ENCODE measurements at places on chromosomes 6 and 20.

DNA sequence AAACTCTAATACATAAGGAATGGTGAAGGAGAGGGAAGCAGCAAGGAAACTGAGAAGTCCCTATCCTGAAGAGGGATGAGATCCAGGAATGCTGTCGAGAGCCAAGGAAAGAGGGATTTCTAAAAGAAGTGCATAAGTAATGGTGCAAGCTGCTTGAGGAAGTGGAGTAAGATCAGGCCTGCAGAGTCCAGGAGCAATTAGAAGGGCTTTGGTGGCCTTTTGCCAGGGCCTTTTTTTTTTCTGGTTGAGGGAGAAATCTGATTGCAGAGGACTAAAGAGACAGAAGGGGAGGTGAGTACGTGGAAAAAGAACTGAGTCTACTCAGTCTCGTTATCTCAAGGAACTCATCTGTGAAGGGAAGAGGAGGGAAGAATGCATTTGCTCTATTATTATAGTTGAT lies 396.2 kb downstream of the UTRN start:
- DNase-seq = no peak

DNA sequence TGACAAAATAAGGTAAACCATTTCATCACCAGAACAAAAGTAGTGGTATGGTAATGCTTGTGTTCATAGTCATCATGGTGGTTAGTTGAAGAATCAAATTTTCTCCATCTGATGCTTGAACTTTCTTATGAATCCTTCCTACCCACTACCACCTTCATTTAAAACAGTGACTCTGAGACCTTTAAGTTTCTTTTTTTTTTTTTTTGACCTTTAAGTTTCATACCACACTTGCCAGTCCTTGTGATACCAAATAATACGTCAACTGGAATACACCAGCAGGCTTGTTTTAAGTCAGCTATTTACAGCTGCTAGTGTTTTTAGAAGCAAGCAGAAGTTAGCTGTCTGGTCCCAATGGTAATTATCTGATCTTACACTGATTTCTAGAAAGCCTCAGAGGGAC lies 413.4 kb upstream of the SOX4 start:
- DNase-seq = no peak

DNA sequence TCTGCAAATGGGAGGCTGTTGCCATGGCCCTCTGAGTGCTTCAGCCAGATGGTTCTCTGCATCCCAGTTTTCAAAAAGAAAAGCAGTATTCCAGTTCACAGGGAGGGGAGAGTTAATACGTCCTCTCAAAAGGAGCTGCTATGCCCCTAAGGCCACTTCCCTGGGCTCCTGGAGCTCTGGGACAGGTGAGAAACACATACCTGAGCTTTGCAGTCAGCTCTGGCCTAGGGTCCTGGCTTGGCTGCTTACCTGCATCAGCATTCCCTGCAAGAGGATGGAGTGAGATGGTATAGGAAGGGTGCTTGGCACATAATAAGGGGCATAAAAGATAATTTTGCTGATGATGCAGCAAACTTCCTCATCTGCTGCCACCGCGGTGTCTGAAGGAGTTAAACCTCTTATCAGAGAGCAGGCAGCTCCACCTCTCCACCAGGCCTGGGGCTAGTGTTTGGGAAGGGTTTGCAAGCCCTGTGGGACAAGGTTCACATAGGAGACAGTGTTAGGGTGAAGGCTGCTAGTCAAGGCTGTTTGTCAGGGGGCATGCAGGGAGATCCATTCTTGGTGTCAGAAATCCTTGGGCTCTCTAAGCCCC lies 62.7 kb downstream of the SLC24A3 start:
- DNase-seq = no peak

DNA sequence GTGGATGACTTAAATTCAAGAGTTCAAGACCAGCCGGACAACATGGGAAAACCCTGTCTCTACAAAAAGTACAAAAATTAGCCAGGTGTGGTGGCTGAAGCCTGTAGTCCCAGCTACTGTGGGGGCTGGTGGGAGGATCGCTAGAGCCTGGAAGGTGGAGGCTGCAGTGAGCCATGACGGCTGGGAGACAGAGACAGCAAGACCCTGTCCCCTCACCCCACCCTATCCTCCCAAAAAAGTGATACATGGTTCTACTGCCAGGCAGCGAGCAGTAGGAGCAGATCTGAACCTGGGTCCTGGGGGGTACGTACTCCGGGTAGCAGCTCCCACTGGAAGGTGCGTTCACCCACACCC lies 2.2 kb downstream of the PSMA7 start:
- DNase-seq = no peak

GRCh38 chr6:158572653-158573541 lies 13.0 kb downstream of the TMEM181 start:
- no peak for DNase-seq

GRCh38 chr20:14963262-14963663 lies 625.9 kb upstream of the FLRT3 start:
- DNase-seq = no peak

GRCh38 chr20:37526238-37526838 lies 1.3 kb downstream of the BLCAP start:
- DNase-seq = peak; percentile 36

Data from femur (tissue), 1 donor.